Stimulated activated CD8-positive, alpha-beta memory T cell treated with anti-CD3 and anti-CD28 coated beads, Interleukin-15, amount 100 ng/mL, for 24 hours (primary cell): ENCODE measurements at places on chromosomes 3 and 15.

- DNase-seq = no peak
Observed at GRCh38 chr3:117287602-117288001, 578.0 kb downstream of the TUSC7 start.

DNA sequence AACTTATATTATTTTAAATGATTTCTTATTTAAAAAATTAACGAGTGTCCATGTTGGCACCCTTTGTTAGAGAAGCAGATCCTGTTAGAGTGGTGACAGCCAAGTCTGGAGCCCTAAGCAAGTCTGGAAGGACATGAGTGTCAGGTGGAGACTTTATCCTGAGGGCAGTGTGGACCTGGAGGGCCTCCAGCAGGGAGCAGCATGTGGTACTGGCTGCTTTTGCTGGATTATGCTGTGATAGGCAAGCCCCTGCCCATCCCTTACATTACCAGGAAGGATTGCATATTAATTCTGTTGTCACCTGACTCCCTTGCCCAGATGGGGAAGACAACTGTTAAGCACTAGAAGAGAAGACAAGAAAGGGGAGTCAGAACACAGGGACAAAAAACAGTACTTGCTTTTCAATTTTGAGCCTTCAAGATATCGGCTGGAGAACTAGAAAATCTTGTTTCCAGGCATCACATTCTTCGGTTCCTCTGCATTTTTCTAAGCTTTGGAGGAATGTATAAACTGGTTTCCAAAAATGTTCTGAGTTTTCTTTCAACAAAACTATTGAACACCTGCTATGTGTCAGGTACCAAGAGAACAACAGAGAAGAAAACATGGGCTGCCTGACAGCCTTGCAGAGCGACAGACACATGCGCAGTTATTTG lies 22.7 kb downstream of the ZNF860 start:
- DNase-seq = no peak

GRCh38 chr3:138740072-138740471 lies 94.7 kb downstream of the PIK3CB start:
- DNase-seq = no peak

DNA sequence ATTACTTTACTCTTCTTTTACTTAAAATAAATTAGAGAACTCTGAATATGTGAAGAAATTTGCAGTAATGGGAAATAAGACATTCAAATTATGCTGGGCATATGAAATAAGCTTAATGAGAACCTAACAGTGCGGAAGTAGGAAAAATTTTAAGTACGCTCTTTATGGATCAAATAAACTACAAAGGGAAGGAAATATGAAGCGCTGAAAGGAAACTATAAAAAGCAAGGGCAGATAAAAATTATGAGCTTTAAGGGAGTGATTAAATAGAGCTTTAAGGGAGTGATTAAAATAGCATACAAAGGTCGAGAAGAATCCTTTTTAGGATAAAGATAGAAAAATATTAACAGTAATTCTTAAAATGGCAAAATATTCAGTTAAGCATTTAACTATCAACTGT lies 118.3 kb upstream of the AADACL2 start:
- no peak for DNase-seq

GRCh38 chr15:27574541-27575054 lies 524.5 kb downstream of the OCA2 start:
- DNase-seq = no peak

GRCh38 chr3:63015614-63016309 lies 140.5 kb upstream of the CADPS start:
- DNase-seq = no peak

- no peak for DNase-seq
Observed at GRCh38 chr3:134762016-134762415, 33.0 kb upstream of the EPHB1 start.

- no peak for DNase-seq
Observed at GRCh38 chr15:43278869-43279268, 12.1 kb upstream of the TGM5 start.

DNA sequence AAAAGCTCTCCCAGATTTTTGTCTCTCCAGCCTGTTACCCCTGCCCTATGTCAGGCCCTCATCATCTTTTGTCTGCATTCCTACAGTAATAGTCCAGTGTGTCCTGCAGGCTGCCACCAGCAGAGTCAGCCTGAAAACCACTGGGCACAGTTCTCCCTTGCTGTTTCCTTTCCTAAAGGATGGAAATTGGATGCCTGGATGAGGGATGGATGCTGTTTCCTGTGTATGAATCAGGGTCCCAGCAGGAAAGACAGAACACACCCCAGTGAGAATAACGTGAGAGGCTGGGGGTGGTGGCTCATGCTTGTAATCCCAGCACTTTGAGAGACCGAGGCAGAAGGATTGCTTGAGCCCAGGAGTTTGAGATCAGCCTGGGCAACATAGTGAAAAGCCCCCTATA lies 3.3 kb upstream of the SNX33 start:
- no peak for DNase-seq

DNA sequence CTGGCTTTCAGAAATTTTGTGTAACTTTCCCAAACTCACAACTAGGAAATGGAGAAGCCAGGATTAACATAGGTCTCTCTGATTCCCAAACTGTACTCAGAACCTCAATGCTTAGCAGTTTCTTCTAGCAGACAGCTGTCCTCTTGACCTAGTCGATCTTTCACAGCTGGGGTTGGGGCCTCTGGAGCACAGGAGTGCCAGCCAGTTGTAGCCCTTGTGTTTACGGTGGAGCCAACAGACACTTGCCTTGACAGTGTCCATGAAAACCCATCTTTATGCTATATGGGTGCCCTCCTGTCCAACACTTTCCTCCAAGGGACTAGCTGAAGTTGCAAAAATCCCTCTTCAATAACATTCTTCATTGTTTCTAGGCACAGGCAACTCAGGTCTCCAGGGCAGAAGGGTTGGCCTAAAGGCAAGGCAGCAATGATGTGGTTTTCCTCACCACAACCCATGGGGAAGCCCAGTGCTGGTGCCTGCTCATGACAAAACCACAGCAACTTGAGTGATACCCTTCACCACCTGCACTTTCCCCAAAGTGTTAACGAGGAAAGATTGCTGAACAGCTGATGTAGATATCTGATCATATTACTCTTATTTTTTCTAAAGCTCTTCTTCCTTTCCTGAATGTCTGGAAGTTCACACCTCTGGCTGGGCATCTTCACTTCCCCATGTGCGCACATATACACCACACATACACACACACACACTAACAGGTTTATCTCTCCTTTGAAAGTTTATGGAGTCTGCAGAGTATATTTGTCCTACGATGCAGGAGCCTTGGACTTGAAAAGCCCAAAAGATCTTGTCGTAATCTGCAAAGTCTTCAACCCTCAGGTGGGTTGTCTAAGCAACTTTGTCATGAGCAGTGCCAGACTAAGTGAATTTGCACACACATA lies 11.0 kb upstream of the KNG1 start:
- DNase-seq = no peak

DNA sequence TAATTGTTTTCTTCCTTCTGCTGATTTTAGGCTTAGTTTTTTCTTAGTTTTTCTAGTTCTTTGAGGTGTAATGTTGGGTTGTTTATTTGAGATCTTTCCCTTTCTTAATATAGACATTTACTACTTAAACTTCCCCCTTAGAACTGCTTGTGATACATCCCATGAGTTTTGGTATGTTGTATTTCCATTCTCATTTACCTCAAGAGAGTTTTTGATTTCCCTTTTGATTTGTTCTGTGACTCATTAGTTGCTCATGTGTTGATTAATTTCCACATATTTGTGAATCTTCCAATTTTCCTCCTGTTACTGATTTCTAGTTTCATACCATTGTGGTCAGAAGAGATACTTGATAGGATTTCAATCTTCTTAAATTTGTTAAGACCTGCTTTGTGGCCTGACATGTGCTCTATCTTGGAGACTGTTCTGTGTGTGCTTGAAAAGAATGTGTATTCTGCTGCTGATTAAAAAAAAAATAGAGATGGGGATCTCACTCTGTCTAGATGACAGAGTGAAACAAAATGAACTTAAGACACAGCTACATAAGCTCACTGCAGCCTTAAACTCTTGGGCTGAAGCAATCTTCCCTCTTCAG lies 22.3 kb downstream of the GRM2 start:
- DNase-seq = no peak

DNA sequence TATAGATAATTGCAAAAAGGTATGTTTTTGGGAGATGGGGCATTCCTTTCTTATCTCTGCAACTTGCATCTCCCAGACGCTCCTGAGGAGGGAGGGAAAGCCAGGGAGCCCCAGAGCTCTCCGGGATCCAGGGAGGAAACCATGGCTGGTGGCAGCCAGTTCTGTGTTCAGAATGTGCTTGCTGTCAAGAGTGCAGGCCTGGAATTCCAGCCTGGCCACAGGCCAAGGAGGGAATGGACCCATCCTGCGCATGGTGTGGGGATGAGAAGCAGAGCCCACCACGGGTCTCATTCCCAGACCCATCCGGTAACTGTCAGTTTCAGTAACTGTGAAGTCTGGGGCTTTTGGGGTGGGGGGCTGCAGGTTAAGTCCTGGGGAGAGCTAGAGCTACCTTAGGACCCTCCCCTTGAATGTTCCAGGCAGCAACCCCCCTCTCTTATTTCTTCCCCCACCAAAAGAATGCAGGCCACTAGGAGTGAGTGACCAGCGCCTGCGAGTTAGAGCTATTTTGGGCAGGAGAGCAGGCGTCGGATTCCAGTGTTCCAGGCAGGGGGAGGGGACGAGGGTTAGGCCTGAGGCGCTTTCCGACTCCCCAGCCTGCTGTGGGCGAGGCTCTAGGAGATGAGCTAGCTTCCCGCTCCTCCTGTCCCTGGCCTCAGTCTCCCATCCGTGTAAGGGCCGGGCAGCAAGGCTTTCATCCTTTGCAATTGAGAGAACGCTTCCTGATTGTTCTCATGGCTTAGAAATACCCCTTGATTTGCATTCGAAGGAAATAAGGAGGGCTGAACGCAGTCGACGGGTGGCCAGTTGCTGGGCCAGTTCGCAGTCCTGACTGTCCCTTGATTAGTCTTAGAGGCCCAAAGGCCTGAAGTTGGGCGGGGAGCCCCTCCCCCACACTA lies 781 bp upstream of the DAG1 start:
- DNase-seq = no peak

- DNase-seq = no peak
Observed at GRCh38 chr15:49452595-49452994, 29.6 kb downstream of the FGF7 start.

DNA sequence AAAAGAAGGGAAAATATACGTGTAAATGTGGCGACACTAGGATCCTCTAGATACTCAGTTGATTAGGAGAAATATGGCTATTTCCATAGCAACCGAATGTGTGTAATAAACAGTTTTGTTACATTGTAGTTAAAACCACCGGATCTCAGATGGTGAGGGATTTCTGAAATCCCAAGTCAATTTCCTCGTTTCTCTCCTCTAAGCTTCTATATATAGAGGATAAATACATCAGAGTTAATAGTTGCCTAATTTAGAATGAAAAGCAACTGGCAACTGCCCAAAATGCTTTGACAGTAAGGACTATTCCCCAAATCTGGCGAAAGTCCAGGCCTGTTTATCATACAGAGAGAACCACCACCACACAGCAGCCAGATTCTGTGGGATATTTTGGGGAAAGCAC lies 112.6 kb downstream of the GABRB3 start:
- no peak for DNase-seq

DNA sequence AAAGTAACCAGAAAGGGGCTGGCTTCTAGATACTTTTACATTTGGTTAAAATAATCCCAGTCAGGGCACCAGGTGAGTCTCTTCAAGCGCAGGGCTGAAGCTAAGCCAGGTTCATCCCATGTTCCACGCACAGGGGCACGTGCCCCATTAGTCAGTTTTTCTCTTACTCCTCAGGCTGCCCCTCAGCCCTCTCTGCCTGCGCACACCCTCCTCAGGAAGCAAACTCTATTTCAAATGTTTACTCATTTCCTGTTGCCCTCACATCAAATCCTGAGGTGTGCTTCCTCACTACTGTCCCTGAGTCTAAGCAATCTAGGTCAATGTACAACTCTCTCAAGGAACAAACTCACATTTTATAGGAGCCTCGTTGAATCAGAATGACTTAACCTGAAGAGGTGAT lies 48.5 kb downstream of the THBS1 start:
- DNase-seq = no peak

DNA sequence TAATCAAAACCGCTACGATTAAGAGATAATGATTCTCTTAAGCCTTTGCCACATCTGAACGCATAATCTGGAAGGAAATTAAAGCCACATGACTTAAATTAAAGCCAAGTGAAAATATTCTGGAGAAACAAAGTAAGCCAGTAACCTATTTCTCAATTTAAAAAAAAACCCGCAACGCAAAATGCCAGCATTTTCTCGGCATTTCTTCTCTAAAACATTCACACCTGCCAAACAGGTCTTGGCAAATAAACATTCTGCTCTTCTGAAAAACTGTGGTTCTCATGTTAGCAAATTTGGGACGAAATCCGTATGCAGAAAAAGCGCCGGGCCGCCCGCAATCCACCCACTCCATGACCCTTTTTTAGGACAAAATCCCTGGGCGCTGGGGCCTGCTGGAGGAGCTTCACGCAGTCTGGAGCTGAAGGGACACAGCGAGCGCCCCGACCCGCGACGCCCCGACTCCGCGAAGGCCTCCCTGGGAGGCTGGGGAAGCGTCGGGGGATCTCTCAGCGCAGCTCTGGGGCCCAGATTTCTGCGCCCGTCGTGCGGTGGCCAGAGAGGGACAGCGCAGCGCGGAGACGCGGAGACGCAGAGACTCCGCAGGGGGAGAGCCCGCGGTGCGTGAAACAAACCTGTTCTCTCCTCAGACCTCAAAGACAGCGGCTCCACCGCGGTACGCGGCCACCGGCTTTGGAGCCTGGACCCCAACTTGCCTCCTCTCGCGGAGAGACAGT lies 471 bp downstream of the NKIRAS1 start:
- no peak for DNase-seq

DNA sequence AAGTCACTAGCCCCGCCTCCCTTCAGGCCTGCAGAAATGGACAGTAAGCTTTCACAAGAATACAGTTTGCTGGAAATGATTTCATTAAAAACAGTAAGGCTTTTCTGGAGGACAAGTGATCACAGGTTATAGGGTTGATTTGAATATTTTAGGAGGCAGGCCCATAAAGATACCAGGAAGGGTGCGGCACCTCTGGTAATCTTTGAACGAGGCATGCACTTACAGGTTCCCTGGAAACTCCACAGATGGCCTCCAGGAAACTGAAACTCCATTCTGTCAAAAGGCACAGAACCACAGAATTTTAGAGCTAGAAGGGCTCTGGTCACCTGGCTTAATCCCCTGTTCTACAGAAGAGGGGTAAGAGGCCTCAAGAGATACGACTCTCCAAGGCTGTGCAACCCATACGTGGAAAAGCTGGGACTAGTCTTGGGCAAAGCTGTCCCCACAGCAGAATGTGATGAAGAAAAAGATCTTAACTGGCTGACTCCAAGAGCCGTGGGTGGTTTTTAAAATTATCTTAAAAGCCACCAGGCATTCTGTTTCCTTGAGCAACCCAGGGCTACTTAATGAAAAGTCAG lies 1.2 kb downstream of the STARD5 start:
- DNase-seq = no peak

DNA sequence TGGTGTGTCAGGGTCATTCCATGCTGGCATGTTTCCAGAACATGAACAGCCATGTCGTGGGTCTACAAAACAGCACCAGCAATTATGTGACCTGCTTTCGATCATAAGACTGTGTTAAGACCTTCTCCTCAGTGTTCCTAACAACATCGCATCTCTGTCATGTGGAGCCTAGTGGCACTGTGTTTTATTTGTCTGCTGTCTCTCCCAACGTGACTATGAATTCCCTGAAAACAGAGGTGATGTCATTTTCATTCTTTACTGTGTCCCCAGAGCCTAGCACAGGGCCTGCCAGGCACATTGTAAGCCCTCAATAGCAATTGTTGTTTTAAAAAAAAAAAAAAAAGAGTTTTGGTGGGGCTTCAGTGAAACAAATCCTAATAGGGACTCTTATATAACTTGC lies 94.2 kb upstream of the IL12A start:
- DNase-seq = no peak
